ENCODE measurements at places on chromosomes 1 and 21. TPM values are rescaled to one million over a fixed set of nuclear protein-coding genes. Genes with fewer than 3 reads are reported as not detected.

The RIMS3 gene
- 1.5 TPM for total RNA-seq

The GPR52 gene
- total RNA-seq = 0.21 TPM

The GBP7 gene
- total RNA-seq = not detected

The AKNAD1 gene
- total RNA-seq = 0.19 TPM

The C1orf216 gene
- total RNA-seq = 5.0 TPM

The ATP1A2 gene
- not detected for total RNA-seq

The PRDM16 gene
- total RNA-seq = 2.0 TPM

The COL11A1 gene
- total RNA-seq = 0.07 TPM

The DMBX1 gene
- not detected for total RNA-seq

The CD48 gene
- total RNA-seq = not detected

The SMPDL3B gene
- total RNA-seq = 3.7 TPM

The PLA2G2E gene
- not detected for total RNA-seq

The PTPRF gene
- 152 TPM for total RNA-seq

The MPZ gene
- 2.2 TPM for total RNA-seq

The ILDR2 gene
- total RNA-seq = not detected

The NGF gene
- 0.35 TPM for total RNA-seq

The SPATA17 gene
- 1.5 TPM for total RNA-seq

The RXRG gene
- total RNA-seq = not detected

The CYP2J2 gene
- total RNA-seq = 3.0 TPM

The KCNQ4 gene
- not detected for total RNA-seq
